ENCODE measurements at places on chromosomes 6 and 20.

DNA sequence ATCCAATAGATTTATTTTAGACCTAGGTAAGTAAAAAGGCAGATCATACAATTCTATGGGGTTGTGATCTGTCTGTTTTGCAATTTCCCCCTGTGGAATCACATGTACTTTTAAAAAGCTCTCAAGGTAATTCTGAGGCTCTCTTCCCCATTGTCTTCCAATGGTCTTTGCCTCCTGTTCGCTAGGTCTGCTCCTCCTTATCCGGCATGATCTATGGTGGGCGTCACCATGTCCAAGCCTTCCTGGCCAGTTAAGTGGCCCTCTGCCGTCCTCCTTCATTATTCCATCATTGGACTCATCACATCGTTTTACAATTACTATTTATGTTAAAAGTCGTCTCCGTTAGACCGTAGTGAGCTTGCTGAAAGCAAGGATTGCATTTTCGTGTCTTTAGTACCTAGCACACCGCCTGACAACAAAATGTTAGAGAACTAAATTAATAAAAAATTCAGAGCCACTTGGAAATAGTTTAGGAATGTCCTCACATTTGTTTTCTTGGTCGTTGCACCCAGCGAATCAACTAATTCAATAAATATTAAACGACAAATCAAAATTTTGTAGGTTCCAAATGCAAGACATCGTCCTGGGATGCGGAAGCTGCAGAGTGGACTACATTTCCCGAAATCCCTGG, 2.2 kb upstream of the STXBP5 start:
- no peak for DNase-seq

DNA sequence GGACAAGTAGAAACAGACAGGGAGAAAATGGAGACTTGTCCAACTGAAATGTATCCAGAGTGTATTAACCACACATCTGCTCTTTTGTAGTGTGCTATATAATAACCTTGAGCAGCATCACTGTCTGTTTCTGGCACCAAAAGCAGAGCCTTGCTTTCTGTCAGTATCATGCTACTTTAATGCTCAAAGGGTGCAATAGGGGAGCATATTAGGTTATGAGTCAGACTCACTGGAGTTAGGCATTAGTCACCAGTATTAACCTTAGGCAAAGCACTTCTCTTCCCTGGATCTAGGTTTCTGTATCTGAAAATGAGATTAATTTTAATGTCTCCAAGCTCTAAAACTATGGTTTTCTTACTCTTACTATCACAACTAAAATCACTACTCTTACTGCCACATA, 280.1 kb downstream of the TFAP2B start:
- no peak for DNase-seq

DNA sequence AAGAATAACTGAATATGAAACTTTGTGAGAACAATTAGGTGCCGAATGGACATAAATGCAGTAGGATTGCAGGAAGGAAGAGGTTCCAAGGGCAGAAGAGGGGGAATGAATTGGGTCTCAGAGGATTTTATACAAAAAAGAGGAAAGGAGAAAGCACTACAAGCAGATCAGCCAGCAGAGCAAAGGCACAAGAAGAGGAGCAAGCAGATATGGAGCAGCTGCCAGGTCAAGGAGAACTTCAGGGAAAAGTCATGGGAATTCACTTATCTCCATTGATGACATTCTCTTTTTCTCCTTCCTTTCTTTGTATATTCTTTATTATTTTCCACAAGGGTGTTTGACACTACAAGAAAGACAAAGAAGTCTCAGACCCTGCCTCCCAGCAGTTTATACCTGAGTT, 9.6 kb downstream of the DSE start:
- DNase-seq = no peak

DNA sequence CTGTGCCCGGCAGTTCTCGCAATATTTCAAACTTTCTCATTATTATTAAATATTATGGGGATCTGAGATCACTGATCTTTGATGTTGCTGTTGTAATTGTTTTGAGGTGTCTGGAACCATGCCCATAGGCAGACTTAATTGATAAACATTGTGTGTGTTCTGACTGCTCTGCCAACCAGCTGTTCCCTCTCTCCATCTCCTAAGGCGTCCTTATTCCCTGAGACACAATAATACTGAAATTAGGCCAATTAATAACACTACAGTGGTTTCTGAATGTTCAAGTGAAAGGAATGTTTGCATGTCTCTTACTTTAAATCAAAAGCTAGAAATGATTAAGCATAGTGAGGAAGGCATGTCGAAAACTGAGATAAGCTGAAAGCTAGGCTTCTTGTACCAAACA, 7.6 kb downstream of the MAPK14 start:
- no peak for DNase-seq

DNA sequence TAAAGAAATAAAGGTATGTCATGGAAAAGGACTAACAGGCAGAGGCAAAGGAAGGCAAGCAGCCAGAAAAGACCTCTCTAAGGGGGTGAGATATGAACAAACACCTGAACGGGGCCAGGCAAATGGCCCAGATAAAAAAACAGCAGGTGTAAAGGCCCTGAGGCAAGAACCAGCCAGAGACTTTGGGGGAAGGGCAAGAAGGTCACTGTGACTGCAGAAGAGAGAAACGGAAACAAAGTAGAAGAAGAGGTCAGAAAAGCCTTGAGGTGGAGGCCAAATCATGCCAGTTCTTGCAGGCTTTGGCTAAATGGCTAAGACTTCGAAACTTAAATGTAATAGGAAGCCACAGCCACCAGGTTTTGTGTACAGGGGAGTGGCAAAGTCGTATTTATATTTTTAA, 30.8 kb downstream of the KIF16B start:
- DNase-seq = no peak

DNA sequence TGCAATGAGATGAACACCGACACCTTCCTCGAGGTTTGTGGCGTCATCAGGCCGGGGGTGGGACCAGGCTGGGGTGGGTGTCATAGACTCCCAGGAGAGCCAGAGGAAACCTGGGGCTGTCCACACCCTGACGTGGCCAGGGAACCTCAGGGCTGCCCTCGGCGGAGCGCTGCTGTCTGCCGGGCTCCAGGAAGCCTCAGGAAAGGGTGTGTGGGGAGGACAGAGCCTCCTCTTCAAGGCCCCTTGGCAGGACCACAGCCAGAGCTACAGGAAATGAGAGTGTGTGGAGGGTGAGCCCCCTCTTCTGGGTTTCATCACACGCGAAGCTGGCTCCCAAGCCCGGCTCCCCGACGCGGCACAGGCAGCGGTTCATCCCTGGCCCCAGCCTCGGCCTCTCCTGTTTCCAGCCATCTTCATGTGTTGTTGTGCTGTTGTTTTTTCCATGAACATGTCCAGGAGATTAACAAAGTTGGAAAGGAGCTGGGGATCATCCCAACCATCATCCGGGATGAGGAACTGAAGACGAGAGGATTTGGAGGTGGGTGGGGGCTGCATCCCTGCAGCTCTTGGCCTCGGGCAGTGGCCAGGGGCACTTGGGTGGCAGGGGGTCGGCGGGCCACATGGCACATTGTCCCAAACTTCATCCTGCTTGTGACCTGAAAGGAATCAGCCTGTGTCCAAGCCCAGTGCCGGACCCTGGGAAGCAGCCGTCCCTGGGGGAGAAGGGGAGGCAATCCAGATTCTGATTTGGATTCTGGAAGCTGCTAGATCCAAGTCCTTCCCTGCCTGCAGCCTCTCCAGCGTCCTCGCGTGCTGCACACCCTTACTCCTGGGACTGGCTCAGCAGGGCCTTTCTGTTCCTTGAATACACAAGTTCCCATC, 6.4 kb downstream of the NPEPL1 start:
- DNase-seq = no peak

GRCh38 chr6:27893836-27894807, 18.1 kb downstream of the OR2B2 start:
- peak; percentile 83 for DNase-seq

GRCh38 chr6:17169291-17169690, 67.4 kb downstream of the STMND1 start:
- DNase-seq = no peak

DNA sequence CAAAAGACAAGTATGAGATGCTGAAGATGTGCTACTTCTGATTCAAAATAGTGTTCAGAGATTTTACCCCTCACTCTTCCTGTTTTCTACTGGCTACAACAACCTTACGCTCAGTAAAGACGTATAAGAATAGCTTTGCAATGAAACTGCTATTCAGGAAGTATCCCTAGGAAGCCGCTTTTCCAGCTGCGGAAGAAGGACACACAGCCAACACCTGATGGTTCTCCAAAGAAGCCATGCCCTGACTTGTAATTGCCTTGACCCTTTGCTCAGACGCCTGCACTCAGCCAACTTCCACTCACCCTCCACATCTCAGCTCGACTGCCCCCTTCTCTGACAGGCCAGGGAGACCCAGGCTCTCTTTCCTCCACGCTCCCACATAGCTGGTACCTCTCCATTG, 111.6 kb downstream of the DTNBP1 start:
- DNase-seq = no peak

GRCh38 chr6:156057869-156058268, 602.2 kb upstream of the NOX3 start:
- no peak for DNase-seq

DNA sequence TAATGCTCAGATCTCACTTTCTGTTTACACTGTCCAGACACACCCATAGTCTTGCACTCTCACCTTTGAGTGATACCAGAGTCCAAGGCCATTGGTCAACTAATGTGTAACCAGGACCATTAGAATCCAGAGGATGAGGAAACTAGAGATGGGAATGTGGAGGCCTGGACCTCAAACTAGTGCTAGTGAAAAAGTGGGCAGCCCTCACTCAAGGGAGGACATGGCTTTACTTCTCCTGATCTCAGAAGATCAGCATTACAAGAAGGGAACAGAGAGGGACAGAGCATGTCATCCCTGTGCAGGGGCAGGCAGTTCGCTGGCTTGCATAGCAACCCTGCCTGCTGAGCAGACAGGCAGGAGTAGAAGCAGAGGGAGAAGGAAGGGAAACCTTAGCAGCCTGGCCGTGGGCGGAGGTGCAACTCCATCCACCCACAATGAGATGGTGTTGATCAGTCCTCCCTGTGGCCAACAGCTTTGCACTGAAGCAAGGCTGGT, 22.6 kb upstream of the XRN2 start:
- no peak for DNase-seq

DNA sequence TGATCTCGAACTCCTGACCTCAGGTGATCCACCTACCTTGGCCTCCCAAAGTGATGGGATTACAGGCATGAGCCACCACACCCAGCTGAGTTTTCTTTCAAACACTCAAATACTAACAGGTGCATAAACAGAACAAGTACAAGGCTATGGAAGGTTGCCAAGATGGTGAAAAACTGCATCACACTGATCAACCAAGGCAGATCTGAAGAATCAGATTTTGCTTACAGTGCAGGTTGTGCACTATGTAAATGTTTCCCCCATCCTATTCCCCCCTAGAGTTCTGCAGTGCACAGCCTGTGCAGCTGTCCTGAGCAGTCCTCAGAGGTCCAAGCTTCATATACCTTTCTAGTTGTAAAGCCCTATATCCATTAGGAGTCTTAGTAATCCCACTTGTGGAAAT, 73.0 kb downstream of the GFRA4 start:
- DNase-seq = no peak

DNA sequence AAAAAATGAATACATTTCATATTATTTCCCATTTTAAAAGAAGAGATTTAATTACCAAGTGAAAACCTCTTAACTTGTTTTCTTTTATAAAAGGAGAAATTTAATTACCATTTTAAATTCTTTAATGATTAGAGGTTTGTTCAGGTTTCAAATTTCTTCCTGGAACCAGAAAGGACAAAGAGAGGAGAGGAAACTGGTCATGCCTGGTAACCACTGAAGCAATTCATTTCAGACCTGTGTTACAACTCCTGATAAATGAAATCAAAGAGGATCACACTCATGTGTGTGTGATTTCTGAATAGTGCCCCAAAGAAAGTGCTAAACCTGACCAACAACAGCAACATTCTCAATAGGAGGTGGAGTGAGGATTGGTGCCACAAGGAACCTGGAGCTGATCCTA, 12.6 kb upstream of the SLPI start:
- no peak for DNase-seq

DNA sequence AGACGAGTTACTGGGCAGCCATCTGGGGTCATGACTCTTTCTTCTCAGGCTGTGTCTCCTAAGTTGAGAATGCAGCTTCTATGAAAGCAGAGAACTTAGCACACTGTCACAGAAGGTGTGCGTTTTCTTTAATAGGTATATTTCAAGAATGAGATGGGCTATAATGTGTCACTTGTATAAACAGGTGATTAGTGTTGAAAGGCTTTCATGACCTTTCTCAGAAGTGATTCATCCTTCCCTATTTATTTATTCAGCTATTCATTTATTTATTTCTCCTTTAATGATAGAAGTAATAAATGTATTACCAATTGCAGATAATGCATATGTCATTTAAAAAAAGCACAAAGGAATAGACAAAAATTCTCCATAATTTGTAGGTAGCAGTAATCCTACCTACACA, 157.2 kb upstream of the COL21A1 start:
- no peak for DNase-seq

DNA sequence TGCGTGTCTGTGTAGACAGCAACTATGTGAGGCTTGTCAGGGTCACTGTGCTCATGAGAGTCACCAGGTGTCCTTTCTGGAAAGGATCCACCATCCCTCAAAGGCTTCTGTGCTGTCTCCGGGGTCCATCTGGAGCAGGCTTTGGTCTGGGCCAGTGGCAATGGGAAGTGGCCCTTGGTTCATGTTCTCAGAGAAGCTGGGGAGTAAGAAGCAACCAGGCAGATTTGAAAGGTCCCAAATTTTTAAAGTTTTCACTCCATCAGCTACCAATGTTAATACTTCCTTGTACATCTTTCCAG, 68.2 kb downstream of the GCNT2 start:
- DNase-seq = no peak

- no peak for DNase-seq
Measured at GRCh38 chr6:156840136-156840535, 63.0 kb downstream of the ARID1B start.

GRCh38 chr6:85078058-85078457, 313.7 kb upstream of the TBX18 start:
- DNase-seq = no peak

GRCh38 chr6:152338335-152339125, 298.6 kb downstream of the SYNE1 start:
- peak; percentile 38 for DNase-seq

- DNase-seq = no peak
Measured at GRCh38 chr6:124993327-124993726, 31.1 kb downstream of the RNF217 start.

Measured in CD4-positive, alpha-beta T cell treated with Interleukin-15 for 1 hour (primary cell).